ENCODE measurements at places on chromosomes 4 and X. TPM values are rescaled to one million over a fixed set of nuclear protein-coding genes. Genes with fewer than 3 reads are reported as not detected.

Gene MSX1
- 0.57 TPM for total RNA-seq

Gene PPP2R3B
- 54.1 TPM for total RNA-seq

Gene KLF8
- 0.71 TPM for total RNA-seq

Gene PAK3
- 1.4 TPM for total RNA-seq

Gene RIPPLY1
- not detected for total RNA-seq

Gene SEC24D
- total RNA-seq, result 16.3 TPM

DNA sequence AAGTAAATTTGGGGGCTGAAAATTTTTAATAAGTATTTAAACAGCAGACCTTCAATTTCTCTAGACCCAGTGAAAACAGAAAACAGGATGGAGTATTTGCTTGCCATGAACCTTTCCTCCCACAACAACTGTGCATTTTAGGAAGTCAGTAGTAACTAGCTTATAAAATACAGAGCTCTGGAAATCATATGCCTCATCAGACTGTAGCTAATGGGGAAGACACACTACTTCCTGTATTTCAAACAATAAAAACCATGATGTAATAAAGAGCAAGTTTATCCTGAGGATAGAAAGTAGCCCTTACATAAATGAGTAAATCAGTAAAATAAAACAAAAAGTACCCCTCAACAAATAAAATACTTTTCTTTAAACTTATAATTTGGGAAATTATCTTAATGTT lies 280.1 kb upstream of the ZFP42 start:
- H3K4me1 ChIP-seq, result no peaks in the 10 kb centered on the region
- no peak for DNase-seq
- H3K4me3 ChIP-seq, result no peak overlapping the region
- no peaks in the 10 kb centered on the region for H3K27me3 ChIP-seq
- no peaks in the 10 kb centered on the region for H3K36me3 ChIP-seq
- no peak overlapping the region for H3K27ac ChIP-seq

DNA sequence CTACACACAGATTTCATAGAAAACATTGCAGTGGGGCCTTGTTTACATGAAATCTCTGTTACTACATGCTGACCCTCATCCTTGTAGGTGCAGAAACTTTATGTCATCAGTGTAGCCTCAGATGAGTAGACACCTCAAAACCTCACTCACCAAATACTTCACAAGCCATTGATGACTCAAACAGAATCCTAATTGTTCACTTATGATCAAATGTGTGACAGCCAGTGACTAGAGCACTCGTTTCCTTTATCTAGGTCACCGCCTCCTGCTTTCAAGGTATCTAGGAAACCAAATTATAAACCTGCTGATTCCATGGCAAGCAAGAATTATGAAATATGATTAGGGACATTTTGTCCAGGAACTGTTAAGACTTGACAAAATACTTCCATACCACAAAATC lies 255.8 kb upstream of the GPRIN3 start:
- H3K36me3 ChIP-seq, result no peaks in the 10 kb centered on the region
- no peak for DNase-seq
- H3K4me1 ChIP-seq, result no peaks in the 10 kb centered on the region
- H3K27ac ChIP-seq, result no peak overlapping the region
- H3K4me3 ChIP-seq, result no peak overlapping the region

DNA sequence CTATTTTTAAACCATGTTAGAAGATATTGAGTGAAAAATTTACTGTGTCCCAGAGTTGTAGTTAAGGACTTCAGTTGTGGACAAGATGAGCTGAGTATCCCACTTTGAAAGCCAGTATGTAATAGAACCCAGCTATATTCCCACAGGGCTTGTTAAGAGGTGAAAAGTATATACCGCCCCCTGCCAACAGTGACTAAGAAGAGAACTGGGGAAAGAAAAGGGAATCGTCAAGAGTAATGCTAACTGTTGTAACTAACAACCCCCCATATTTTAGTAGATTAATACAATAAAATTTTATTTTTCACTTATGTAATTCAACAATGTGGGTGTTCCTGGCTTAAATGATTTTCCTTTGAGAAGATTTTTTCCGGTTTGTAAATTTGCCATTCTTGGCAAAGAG lies 250.4 kb upstream of the GIMD1 start:
- DNase-seq, result no peak
- no peaks in the 10 kb centered on the region for H3K27me3 ChIP-seq
- H3K36me3 ChIP-seq, result no peaks in the 10 kb centered on the region
- no peaks in the 10 kb centered on the region for H3K4me1 ChIP-seq
- H3K4me3 ChIP-seq, result no peak overlapping the region
- no peak overlapping the region for H3K27ac ChIP-seq

GRCh38 chr4:167111092-167111491 lies 123.2 kb downstream of the SPOCK3 start:
- H3K4me3 ChIP-seq, result no peak overlapping the region
- no peaks in the 10 kb centered on the region for H3K27me3 ChIP-seq
- no peak for DNase-seq
- H3K36me3 ChIP-seq, result no peaks in the 10 kb centered on the region
- H3K4me1 ChIP-seq, result no peaks in the 10 kb centered on the region
- no peak overlapping the region for H3K27ac ChIP-seq

DNA sequence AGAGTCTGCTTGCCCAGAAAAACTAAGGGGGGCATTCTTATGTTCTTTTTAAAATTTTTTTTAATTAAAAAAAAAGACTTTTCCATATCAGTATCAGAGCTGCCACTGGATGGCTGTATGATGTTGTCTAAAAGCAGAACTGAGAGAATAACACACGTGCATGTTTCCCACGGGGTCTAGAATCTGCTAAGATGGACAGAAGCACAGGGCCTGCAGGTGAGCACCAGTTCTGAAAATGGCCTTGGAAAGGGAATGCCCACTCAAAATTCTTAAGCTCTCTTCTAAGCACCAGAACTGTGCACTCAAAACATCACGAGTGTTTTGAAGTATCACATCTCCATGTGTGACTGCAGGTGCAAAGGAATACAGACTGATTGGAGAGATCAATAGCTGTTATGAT lies 61.1 kb downstream of the ARAP2 start:
- no peaks in the 10 kb centered on the region for H3K27me3 ChIP-seq
- no peak for DNase-seq
- no peak overlapping the region for H3K4me3 ChIP-seq
- no peaks in the 10 kb centered on the region for H3K4me1 ChIP-seq
- H3K36me3 ChIP-seq, result peaks cover 37% of the 10 kb centered on the region
- H3K27ac ChIP-seq, result no peak overlapping the region

DNA sequence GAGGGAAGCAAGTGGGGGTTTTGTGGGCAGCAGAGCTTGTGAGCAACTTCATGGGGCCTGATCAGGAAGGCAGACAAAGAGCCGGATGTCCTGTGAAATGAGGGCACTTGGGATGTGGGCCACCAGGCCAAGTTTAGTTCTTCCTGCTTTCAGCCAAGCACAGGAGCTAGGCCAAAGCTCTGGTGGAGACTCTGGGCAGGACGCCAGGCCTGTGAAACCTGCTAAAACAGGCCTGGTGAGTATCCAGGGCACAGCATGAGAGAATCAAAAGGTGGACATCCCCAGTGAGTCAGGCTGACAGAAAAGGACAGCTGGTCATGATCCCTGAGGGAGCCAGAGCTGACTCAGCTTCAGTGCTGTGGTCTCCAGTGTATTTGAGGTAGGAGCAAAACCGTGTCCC lies 95.7 kb downstream of the NPNT start:
- no peak overlapping the region for H3K4me3 ChIP-seq
- no peaks in the 10 kb centered on the region for H3K36me3 ChIP-seq
- DNase-seq, result no peak
- no peak overlapping the region for H3K27ac ChIP-seq

DNA sequence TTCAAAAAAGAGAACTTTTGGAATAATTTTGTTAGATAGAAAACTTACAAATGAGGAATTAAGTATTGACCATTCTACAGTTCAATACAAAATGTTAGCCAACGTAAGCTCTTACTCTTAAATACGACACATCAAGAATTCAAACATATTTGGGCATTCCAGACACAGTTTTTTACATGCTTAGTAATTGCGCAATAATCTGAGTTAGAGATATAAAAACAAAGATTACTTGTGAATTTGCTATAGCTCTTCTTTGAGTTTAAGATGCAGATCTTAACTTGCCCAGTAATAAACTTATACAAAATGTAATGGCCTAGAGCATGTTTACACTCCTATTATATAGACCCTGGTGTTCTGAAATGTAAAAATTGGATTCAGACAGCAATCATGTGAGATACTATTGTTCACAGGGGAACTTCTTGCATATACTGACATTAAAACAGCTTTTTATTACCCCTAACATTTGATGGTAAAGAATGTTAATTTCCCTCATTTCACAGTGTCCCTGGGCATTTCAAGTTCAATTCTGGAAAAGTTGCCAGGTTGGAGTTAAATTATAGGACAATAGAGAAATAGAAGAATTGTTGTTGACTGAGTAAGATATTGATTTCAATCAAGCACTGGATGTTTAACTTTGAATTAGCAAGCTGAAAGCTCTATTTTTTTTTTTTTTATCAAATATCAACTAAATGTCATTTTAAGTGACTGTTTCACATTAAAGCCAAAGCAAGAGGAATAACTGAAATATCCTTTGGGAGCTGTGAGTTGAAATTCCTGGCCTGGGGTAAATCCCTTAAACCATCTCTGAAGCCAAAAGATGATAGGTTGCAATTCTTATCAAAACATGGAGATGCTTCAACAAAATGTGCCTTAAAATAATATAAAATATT lies 910 bp downstream of the HPGDS start:
- H3K4me1 ChIP-seq, result peaks cover 7% of the 10 kb centered on the region
- H3K4me3 ChIP-seq, result no peak overlapping the region

DNA sequence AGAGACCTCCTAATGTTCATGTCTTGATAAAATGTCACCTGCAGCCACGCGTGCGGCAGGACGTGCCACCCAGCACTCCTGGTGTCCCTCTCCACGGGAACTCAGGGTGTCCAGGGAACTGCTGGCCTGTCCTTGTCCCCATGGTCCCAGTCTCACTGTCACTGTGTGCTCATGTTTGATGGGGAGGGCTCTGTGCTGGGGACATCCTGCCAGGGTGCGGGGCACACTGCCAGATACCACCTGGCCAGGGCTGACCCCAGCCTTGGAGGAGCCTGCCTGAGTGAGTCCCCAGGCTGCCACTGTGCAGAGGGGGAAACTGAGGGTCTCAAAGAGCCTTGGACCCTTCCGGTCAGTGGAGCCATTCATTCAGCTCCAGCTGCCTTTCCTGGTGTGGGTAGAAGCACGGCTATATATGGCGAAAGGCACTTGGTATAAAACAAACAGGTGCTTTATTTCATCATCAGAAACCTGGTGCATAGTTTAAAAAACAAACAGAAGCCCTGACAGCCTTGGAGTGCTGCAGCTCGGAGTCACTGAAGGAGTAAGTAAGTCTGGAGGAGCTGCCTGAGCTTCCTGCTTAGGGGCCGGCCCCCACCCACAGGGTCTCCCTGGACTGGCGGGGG lies 33.0 kb downstream of the NOP14 start:
- no peaks in the 10 kb centered on the region for H3K4me1 ChIP-seq
- H3K4me3 ChIP-seq, result no peak overlapping the region
- no peaks in the 10 kb centered on the region for H3K27me3 ChIP-seq
- H3K27ac ChIP-seq, result no peak overlapping the region
- DNase-seq, result no peak
- H3K36me3 ChIP-seq, result peaks cover 55% of the 10 kb centered on the region

- no peaks in the 10 kb centered on the region for H3K36me3 ChIP-seq
- H3K4me1 ChIP-seq, result no peaks in the 10 kb centered on the region
- H3K27me3 ChIP-seq, result no peaks in the 10 kb centered on the region
- DNase-seq, result no peak
- no peak overlapping the region for H3K27ac ChIP-seq
- no peak overlapping the region for H3K4me3 ChIP-seq
These were observed 32.4 kb upstream of the BLTP1 start for GRCh38 chr4:122119739-122120138.

DNA sequence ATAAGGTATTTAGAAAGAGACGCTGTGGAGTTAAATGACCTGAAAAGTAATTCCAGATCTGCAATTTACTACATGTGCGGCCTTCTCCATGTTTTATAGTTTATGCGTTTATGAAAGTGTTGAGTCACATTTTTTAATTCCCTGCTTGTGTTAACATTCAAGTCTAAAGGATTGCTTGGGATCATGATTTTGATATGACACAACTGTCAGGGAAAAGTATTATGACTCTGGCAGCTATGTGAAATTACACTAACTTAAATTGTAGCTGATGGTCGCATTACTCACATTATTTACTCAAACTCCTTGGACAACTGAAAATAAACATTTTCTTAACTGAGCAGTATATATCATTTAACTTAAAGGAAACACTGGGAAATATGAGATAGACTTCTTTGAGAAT lies 14.3 kb upstream of the GABRB1 start:
- no peak overlapping the region for H3K4me3 ChIP-seq
- no peak for DNase-seq
- H3K4me1 ChIP-seq, result no peaks in the 10 kb centered on the region
- no peaks in the 10 kb centered on the region for H3K36me3 ChIP-seq

DNA sequence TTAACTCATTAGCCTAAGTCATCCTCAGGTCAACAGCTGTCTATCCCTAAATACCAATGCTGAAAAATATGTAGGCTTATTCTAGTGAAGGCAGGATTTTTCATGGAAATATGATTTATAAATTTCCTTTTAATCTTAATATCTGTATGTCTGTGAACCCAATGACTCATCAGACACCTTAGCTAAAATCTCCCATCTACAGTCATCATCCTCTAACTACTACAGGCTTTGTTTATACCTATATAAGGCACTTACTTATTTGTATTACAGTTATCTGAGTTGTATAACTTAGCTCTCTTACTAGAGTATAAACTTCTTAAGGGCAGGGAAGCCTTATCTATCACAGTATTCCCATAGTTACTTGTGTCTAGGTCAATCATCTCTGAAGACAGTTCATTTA lies 24.2 kb downstream of the AMMECR1 start:
- H3K4me3 ChIP-seq, result no peak overlapping the region
- no peaks in the 10 kb centered on the region for H3K36me3 ChIP-seq
- no peaks in the 10 kb centered on the region for H3K27me3 ChIP-seq
- no peak for DNase-seq
- H3K27ac ChIP-seq, result no peak overlapping the region

- no peaks in the 10 kb centered on the region for H3K27me3 ChIP-seq
- H3K27ac ChIP-seq, result no peak overlapping the region
- no peak for DNase-seq
These were observed 135.2 kb upstream of the AFF2 start for GRCh38 chrX:148365233-148365632.

- H3K36me3 ChIP-seq, result no peaks in the 10 kb centered on the region
- DNase-seq, result no peak
- H3K4me3 ChIP-seq, result no peak overlapping the region
- H3K4me1 ChIP-seq, result no peaks in the 10 kb centered on the region
- H3K27ac ChIP-seq, result no peak overlapping the region
These were observed 224.5 kb upstream of the PGRMC2 start for GRCh38 chr4:128512161-128512560.

DNA sequence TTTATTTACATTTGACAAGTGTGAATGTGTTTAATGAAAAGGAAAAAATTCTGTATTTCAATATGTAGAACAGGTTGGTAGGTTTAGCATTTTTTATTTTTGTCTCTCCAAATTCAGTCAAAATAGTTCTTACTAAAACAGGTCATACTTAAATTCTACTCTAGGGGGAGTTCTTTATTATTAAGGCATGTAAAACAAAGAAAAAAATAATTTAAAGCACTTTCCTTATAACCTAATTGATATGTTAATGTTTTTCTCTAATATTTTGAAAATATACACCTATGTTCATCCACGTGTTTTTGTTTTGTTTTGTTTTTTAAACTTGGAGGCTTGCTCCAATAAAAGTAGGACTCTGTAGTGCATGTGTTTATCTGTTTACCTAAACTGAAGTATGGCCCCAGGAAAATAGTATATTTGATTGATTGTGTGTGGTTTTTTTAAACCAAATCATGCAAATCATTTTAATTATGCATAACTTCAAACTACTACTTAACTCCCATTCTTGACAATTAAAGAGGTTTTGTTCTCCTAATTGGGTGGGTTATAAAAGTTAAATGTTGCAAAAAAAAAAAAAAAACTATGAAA lies 562.7 kb downstream of the RPA4 start:
- no peak overlapping the region for H3K4me3 ChIP-seq
- H3K4me1 ChIP-seq, result no peaks in the 10 kb centered on the region
- H3K36me3 ChIP-seq, result no peaks in the 10 kb centered on the region

Data from thymus (tissue), 14 donors.